ENCODE measurements at places on chromosomes 16 and 17. TPM values are rescaled to one million over a fixed set of nuclear protein-coding genes. Genes with fewer than 3 reads are reported as not detected.

DNA sequence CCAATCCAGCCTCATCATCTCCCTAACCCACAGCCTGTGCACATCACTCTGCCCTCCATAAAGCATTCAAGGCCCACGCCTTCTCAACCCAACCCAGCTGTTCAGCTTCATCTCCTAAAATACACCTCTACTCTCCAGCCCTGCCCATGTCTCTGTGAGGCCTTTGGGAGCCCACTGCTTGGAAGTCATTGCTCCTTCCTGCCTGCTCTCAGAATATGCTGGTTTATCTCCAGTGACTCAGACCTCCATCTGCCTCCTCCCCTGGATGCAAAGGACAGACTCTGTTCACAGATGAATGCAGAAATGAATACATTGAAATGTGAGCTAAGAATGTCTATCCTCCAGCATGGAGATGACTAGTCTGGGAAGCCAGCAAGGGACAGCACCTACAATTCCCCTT is 19.0 kb downstream of the KCNG4 start:
- DNase-seq: no peak
- no peaks in the 10 kb centered on the region for H3K36me3 ChIP-seq
- peaks cover 4% of the 10 kb centered on the region for H3K27me3 ChIP-seq
- no peaks in the 10 kb centered on the region for H3K4me1 ChIP-seq

DNA sequence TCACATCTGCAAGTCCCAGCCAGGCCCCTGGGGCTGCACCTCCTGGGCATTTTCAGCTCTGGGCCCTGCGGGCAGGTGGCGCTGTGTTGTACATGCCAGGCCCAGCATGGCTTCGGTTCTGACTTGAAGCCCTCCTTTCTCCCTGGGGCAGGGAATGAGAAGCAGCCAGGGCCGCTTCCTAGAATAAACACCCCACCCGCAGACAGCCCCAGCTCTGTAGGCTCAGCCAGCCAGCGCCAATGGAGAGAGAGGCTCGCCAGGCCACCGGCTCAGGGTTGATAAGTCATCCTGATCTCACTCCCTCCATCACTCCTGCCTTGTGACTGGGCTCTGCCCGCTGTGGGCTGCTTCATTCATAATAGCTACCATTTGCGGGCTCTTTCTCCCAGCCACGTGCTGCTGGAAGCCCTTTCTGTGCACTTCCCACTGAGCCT is 6.0 kb upstream of the GLIS2 start:
- peaks cover 10% of the 10 kb centered on the region for H3K4me1 ChIP-seq
- H3K36me3 ChIP-seq: no peaks in the 10 kb centered on the region
- no peak overlapping the region for H3K4me3 ChIP-seq

DNA sequence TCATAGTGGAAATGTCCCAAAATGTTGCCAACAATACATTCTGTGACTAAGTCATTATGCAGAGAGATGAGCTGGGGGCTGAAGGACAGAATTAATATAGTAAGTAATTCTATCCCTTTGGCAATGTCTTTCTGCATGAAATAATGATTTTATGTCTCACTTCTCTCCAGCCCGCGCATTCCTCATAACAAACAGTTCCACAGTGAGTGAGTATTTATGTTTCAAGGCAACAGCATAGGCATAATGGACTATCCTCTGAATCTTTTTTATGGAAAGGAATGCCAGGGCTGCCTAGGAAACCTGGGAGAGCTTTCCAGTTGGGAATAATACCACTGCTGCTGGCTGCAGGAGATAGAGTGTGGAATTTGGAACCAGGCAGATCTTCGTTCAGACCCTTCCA is 477.7 kb downstream of the HS3ST4 start:
- DNase-seq: no peak
- H3K27ac ChIP-seq: no peak overlapping the region
- no peak overlapping the region for H3K4me3 ChIP-seq
- no peaks in the 10 kb centered on the region for H3K36me3 ChIP-seq
- no peaks in the 10 kb centered on the region for H3K4me1 ChIP-seq

DNA sequence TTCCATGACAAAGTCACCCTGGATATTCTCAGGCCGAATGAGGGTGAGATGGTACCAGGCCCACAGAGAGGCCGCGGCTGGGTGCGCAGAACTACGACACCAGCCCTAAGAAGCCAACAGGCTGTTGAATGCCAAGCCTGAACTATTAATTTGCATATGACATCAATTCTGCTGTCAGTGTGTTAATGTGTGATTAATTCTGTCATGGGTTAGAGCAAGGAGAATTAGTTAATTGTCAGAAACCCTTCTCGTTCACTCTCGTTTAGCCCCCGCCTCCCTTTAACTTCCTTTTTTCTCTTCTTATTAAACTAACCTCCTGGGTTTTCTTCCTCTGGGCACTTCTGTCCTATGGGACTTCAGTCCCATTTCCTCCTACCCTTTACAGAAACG is 123.4 kb downstream of the ZFHX3 start:
- no peak overlapping the region for H3K4me3 ChIP-seq
- no peaks in the 10 kb centered on the region for H3K4me1 ChIP-seq
- no peaks in the 10 kb centered on the region for H3K36me3 ChIP-seq
- H3K27me3 ChIP-seq: no peaks in the 10 kb centered on the region
- no peak overlapping the region for H3K27ac ChIP-seq

- H3K27ac ChIP-seq: no peak overlapping the region
- no peaks in the 10 kb centered on the region for H3K4me1 ChIP-seq
- H3K4me3 ChIP-seq: peak overlapping the region; percentile 21
Observed at GRCh38 chr16:56384074-56384721, 41.1 kb downstream of the AMFR start.

GRCh38 chr17:79085154-79085920 is 10.7 kb downstream of the ENGASE start:
- peaks cover 1% of the 10 kb centered on the region for H3K4me1 ChIP-seq
- DNase-seq: no peak
- H3K27ac ChIP-seq: no peak overlapping the region
- peaks cover 12% of the 10 kb centered on the region for H3K36me3 ChIP-seq
- H3K27me3 ChIP-seq: peaks cover 7% of the 10 kb centered on the region

GRCh38 chr17:58840820-58841612 is 85.4 kb downstream of the PPM1E start:
- no peaks in the 10 kb centered on the region for H3K27me3 ChIP-seq
- H3K27ac ChIP-seq: no peak overlapping the region
- peak; percentile 8 for DNase-seq
- no peaks in the 10 kb centered on the region for H3K36me3 ChIP-seq
- peaks cover 9% of the 10 kb centered on the region for H3K4me1 ChIP-seq

DNA sequence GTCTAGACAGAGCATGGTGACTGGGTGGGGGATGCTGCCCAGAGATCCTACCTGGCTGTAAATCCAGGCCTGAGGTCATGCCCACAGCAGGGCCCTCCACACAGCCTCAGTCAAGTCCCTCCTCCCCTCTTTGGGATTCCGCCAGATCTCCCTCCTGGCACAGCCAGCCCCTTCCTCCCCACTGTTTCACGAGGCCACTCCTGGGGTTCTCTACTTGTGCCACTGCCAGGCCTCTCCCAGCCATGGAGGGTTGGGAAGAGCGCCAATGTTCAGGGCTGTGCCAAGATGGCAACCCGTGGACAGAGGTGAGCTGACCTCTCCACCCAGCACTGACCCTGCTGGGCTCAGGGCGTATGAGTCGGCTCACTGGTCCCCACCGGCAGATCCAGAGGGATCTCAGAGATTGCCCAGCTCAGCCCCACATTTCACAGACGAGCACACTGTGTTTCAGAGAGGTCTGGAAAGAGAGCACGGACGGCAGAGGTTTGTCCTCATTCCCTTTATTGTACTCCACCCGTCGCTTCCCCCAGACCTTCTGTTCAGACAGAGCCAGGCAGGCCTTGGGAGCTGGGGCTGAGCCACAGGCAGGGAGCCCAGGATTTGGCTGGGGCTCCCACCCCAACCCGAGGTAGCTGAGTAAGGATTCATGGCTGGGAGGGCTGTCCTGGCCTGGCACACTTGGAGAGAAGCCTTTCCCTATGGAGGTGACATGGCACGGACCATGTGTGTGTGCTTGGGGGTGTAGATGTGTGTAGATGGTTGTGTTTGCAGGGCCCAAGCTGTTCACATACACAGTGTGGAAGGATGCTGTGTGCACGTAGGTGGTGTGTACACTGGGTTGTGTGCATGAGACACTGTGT is 3.5 kb upstream of the CAMKK1 start:
- DNase-seq: no peak
- no peak overlapping the region for H3K27ac ChIP-seq
- H3K27me3 ChIP-seq: peaks cover 12% of the 10 kb centered on the region
- peaks cover 7% of the 10 kb centered on the region for H3K36me3 ChIP-seq
- H3K4me3 ChIP-seq: no peak overlapping the region

DNA sequence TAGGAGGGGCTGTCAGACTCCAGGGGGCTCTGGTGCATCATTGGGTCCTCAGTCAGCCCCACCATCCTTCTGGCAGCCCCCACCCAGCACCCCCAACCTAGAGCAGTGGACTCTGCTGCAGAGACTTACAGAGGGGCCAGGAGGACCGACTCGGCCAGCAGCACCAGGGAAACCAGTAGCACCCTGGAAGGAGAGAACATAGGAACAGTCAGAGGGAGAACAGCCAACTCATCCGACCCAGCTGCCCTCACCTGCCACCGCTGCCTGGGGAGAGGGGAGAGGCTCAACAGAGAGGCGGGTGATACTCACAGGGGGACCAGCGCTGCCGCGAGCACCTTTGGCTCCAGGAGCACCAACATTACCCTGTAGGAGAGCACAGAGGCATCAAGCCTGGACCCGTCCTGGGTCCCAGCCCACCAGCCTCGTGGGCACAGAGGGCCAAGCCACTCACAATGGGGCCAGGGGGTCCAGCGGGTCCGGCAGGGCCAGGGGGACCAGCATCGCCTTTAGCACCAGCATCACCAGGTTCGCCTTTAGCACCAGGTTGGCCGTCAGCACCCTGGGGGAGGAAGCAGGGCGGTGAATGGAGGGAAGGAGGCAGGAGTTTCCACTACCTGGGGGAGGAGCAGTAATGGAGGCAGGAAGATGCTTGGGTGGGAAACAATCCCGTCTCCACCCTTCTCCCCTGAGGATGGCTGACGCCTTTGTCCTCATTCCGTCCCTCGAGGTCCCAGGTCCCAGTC is 11.7 kb downstream of the COL1A1 start:
- DNase-seq: no peak
- no peak overlapping the region for H3K27ac ChIP-seq
- H3K4me3 ChIP-seq: no peak overlapping the region

DNA sequence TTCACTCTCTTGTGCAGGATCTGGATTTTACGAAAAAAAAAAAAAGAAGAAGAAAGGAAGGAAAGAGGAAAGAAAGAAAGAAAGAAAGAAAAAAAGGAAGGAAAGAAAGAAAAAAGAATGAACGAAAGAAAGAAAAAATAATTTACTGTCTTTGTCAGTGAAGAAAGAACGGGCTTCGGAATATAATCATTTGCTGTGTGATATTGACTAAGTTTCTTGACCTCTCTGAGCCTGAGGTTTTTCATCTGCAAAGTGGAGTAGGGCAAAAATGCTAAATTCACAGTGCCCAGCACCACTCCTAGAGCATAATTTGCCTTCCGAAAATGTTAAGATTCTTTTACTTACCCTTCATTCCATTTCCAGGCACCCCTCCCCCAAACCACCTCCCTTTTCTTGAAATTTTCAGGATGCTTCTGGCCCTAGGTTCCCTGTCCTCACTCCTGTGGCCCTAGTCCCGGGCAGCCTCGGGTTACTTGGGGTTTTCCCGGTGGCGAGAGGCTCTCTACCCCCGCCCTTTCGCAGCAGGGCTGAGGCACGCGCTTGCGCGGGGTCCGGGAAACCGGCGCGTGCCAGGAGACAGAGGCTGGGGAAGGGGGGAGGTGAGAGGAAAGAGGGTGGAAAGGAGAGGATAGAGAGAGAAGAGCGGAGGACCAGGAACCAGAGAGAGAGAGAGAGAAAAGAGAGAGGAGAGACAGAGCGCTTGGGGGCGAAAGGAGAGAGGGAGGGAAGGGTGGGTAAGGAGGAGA is at the start of gene CNTNAP1:
Gene CNTNAP1 (plus strand): TSS at position 556 of the 746 bp plus-strand sequence. CDS start 299 bp downstream, outside the sequence.
- H3K36me3 ChIP-seq: peaks cover 14% of the 10 kb centered on the region
- peaks cover 26% of the 10 kb centered on the region for H3K4me1 ChIP-seq
- peak within 1 kb of the TSS; percentile 87 for H3K4me3 ChIP-seq
- peaks cover 30% of the 10 kb centered on the region for H3K27me3 ChIP-seq
- peak within 1 kb of the TSS; percentile 23 for H3K27ac ChIP-seq

DNA sequence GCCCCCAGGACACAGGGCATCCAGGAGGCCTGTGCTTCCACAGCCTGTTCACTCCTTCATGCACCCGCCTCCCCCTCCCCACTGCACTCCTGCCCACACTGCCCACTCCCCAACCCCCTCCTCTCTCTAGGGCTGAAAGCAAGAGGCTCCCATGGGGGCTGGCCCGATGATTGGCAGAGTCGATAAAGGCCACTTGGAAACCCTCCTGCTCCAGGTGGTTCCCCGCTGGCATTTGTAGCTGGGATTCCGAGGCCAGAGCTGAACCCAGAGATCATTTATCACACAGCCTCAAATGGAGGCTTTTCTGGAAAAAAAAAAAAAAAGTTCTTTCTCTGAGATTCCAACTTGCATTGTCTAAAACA is 74.1 kb downstream of the SREBF1 start:
- no peak for DNase-seq
- no peak overlapping the region for H3K4me3 ChIP-seq
- H3K36me3 ChIP-seq: no peaks in the 10 kb centered on the region
- H3K27ac ChIP-seq: no peak overlapping the region
- H3K4me1 ChIP-seq: peaks cover 29% of the 10 kb centered on the region

DNA sequence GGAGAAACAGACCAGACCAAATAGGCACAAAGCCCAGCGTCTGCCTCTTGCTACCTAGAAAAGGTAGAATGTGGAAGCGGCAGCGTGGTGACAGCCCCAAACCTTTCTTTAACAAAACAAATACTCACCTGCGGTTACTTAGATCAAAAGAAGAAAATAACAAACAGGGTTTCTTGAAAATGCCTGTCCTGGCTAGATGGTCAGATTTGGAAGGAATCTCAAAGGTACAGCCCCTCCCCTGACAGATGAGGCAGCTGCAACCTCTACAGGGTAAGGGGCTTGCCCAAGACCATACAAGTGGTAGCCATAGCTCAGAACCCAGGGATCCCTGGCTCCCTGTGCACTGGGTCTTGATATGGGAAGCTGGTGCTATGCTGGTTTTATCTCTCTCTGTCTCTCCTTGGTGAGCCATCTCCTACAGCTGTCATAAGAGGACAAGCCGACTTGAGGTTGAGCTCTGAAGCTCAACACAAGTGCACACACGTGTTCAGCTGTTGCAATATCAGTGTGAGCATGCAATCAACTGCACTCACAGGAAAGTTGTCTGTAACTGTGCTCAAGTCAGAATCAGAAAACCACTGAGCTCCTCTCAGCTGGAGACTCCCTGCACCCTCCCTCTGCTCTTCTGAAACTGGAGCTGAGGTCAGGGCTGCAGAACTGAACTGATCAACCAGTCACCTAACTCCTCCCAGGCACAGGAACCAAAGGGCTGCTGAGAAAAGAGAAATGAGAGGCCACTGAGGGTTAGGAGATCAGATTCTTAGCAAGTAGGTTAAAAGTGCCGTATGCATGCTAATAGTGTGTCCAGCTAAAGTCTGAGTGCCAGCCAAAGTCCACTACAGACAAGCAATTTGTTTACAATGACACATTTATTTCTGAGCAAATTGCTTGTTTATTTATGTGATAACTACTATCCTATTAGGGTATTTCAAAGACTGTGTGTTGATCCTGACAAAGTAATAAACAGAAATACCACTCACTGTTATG is 6.1 kb upstream of the RNF157 start:
- H3K27me3 ChIP-seq: peaks cover under 1% of the 10 kb centered on the region
- DNase-seq: no peak
- H3K27ac ChIP-seq: no peak overlapping the region
- no peaks in the 10 kb centered on the region for H3K36me3 ChIP-seq
- H3K4me1 ChIP-seq: peaks cover 2% of the 10 kb centered on the region

The PCYT2 gene
- 26.8 TPM for total RNA-seq

The CDRT15 gene
- not detected for total RNA-seq

The CCL2 gene
- 1.4 TPM for total RNA-seq

The MT1G gene
- total RNA-seq: not detected
